ENCODE measurements at places on chromosomes 2 and 18. TPM values are rescaled to one million over a fixed set of nuclear protein-coding genes. Genes with fewer than 3 reads are reported as not detected.

MALL gene
- 1.4 TPM for total RNA-seq

- H3K27me3 ChIP-seq = no peaks in the 10 kb centered on the region
- H3K27ac ChIP-seq = no peak overlapping the region
- H3K4me3 ChIP-seq = no peak overlapping the region
- no peaks in the 10 kb centered on the region for H3K36me3 ChIP-seq
- peaks cover 22% of the 10 kb centered on the region for H3K4me1 ChIP-seq
Observed at GRCh38 chr2:1967242-1968208, 223.2 kb upstream of the PXDN start.

DNA sequence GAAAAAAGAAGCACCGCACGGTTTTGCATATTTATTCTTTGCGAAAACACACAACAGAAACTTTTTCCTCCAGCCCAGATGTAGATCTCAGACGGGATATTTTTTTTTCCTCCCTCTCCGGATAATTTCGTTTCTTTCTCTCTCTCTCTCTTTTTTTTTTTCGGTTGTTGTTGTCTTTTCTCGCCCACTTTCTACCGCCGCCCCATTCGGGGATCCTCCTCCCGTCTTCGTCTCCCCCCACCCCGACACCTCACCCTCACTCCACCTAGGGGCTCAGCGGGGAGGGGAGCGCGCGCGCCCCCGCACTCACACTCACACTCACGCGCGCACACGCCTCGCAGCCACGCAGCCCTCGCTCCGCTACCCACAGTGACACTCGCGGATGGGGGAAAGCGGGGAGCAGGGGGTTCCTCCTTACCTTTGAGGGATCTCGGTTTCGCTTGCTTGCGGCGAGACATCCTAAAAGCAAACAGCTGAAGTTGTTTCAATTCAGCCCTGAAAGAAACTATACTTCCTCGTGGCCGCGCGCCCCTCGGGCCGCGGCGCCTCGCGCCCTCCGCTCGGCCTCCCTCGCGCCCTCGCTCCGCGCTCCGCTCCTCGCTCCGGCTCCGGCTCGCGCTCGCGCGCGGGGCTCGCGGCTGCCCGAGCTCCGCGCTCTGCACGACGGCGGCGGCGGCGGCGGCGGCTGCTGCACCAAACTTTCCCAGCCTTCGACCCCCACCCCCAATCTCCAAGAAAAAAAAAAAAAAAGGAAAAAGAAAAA lies 1.3 kb downstream of the ZNF521 start:
- peak; percentile 74 for DNase-seq
- H3K4me1 ChIP-seq = peaks cover 40% of the 10 kb centered on the region
- peaks cover 48% of the 10 kb centered on the region for H3K27me3 ChIP-seq
- H3K36me3 ChIP-seq = no peaks in the 10 kb centered on the region
- H3K27ac ChIP-seq = peak overlapping the region; percentile 99
- peak overlapping the region; percentile 100 for H3K4me3 ChIP-seq

DNA sequence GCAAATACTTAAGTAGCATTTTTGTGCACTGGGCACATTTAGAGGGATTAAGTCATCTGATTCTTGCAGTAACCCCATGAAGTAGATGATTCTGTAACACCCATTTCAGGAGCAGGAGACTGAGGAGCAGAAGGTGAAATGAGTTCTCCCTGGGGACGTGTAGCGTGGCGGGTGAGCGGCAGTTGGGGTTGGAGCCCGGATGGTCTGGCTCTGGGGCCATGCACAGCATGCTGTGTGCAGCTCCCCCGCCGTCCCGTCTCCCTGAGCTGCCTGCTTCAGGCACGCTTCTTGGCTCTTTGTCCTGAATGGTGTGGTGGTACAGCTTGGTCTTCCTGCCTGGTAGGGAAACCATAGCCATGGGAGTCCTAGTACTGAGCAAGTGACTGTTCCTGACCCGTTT lies 32.4 kb downstream of the INPP4A start:
- no peak for DNase-seq
- H3K4me3 ChIP-seq = no peak overlapping the region
- H3K27me3 ChIP-seq = no peaks in the 10 kb centered on the region
- no peak overlapping the region for H3K27ac ChIP-seq

- H3K4me1 ChIP-seq = no peaks in the 10 kb centered on the region
- no peak overlapping the region for H3K4me3 ChIP-seq
- DNase-seq = no peak
- H3K27me3 ChIP-seq = no peaks in the 10 kb centered on the region
Observed at GRCh38 chr2:128695646-128696220, 377.1 kb upstream of the HS6ST1 start.

- no peak overlapping the region for H3K27ac ChIP-seq
- H3K36me3 ChIP-seq = no peaks in the 10 kb centered on the region
- no peak overlapping the region for H3K4me3 ChIP-seq
- DNase-seq = no peak
- no peaks in the 10 kb centered on the region for H3K27me3 ChIP-seq
Observed at GRCh38 chr2:204340511-204340910, 204.8 kb upstream of the PARD3B start.

GRCh38 chr2:120517751-120518469 lies 172.0 kb downstream of the INHBB start:
- no peaks in the 10 kb centered on the region for H3K36me3 ChIP-seq
- no peak overlapping the region for H3K4me3 ChIP-seq
